ENCODE measurements at places on chromosomes 7 and 10. TPM values are rescaled to one million over a fixed set of nuclear protein-coding genes. Genes with fewer than 3 reads are reported as not detected.

The NME8 gene
- total RNA-seq = not detected

The LLCFC1 gene
- total RNA-seq = not detected

The SFRP4 gene
- 65.8 TPM for total RNA-seq

The PON3 gene
- not detected for total RNA-seq

The AKR1C8 gene
- total RNA-seq = not detected

The PRRT4 gene
- not detected for total RNA-seq

The UCN3 gene
- total RNA-seq = not detected

The SOSTDC1 gene
- not detected for total RNA-seq

The GPR141 gene
- total RNA-seq = 0.70 TPM

The PDE1C gene
- total RNA-seq = 53.9 TPM

The GNAT3 gene
- not detected for total RNA-seq

The TRIM50 gene
- not detected for total RNA-seq
